Posterior cingulate gyrus (tissue), 11 donors: ENCODE measurements at places on chromosomes 12 and 14.

DNA sequence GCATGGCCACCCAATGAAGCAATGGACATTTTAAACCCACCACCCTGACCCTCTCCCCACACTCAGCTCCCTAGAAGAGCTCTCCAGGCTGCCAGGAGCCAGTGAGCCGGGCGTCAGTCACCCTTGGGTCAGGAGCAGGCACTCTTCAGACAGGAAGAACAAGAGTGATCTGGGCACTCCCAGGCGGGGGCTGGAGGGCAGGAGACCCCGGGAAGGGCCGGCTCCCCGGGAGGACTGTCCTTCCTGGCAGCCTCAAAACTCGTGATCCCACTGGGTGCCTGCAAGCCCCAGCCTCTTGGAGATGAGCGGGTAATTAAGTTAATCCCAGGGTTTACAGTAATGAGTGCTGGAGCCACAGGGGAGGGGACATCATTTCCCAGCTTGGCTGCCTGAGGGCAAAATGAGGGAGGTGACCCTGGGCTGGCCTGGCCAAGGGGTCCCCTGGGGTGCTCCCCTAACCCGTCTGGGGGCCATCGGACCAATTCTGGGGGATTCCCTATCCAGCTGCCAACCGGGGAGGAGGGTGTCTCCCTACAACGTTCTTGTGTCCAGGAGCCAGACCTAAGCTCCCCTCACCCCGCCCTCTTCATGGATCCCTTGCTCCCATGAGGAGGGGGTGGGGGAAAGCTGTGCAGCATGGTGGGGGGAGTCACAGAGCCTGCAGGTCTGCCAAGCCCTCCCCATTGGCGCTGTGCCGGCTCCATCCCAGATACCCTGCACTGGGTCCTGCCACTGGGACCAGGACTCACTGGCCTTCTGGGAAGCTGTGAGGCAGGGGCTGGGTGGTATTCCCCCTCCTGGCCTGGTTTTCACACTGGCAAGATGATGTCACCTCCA, 59.2 kb downstream of the CCNK start:
- DNase-seq = no peak

DNA sequence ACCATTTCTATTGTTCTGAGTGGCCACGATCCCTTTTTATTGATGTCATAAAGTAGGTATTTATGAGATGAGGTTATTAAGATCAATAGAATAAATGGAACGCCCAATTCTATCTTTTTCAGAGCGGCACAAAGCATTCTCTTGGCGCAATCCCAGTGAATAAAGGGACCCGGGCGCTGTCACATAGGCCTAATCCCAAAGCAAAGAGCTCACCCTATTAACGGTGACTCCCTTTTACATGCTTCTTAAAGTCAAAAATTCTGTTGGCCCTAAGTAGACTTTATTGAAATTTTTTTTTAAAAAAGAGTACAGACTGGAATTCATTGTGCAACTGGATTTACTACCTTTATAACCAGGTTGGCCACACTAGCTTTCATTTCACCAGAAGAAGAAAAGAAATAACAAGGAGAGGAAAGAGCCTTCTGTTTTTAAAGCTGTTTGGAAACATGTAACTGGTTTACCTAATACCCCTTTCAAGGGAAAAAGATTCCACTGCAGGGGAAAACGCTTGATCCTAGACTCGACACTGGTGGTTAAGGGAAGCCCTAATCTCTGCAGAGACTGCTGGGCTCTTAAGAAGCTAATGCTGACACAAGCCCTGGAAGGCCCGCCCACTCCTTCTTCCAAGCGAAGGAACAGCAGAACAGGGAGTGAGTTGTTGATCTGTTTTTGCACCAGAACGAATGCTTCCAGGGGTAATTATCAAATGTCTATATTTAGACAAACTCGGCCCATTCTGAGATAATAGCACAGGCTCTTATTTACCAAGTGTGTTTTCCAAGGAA, 381.2 kb downstream of the BCL11B start:
- no peak for DNase-seq

DNA sequence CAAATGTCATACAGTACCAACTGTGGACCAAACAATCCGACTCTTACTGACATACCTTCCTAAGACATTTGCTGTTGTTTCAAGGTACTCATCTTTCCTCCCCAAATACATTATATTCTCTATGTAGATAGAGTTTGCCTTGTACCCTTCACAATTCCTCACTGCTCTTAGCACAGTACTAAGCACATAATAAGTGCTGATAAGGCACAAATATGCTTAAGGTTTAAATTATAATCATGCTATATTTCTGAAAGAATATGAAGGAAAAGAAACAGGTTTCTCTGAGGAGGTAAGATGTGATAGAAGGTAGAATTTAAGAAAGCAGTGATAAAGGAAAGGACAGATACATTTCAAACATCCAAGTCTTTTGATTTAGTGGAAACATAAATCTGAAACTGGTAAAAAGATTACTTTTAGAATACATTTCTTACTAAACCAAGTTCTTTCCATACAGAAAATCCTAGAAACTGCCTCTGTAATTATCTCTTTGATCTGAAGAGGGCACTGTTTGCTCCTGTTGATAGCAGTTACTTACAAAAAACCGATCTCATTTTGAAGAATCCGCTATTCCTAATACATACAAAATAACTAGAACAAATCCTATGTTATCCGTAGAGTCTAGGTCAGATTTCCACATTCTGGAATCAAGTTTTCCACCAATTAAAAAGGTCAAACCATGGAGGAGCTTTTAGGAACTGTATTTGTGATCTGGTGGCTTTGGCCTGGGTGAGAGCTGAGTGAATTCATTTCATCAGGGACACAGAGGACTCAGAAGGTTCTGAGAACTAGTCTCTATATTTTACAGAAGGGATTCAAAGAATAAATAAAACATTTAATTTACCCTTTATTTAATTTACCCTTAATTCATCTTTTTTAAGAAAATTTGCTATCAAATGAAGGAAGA, 311.9 kb downstream of the DAD1 start:
- DNase-seq = no peak

DNA sequence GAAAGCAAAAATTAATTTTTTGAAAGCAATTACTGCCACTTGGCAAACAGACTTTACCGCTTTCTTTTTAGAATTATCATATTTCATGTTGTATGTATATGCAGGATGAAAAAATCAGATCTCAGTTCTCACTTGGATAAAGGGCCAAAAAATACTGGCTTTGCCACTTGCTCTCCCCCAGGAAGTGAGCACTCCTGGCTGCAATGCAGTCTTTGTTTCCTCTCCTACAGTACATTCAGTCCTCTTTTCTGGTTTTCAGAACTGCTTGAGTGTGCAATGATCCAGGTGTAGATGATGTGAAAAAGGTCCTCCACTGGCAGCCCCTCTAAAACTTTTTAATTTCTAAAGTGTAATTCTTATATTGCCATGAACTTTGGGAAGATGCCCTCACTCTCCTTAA, 183.4 kb downstream of the SLC25A21 start:
- DNase-seq = no peak

- no peak for DNase-seq
These were observed 179.0 kb downstream of the SLC15A4 start for GRCh38 chr12:128644664-128645296.

- DNase-seq = no peak
These were observed 1613.4 kb upstream of the SEL1L start for GRCh38 chr14:83147006-83147405.

DNA sequence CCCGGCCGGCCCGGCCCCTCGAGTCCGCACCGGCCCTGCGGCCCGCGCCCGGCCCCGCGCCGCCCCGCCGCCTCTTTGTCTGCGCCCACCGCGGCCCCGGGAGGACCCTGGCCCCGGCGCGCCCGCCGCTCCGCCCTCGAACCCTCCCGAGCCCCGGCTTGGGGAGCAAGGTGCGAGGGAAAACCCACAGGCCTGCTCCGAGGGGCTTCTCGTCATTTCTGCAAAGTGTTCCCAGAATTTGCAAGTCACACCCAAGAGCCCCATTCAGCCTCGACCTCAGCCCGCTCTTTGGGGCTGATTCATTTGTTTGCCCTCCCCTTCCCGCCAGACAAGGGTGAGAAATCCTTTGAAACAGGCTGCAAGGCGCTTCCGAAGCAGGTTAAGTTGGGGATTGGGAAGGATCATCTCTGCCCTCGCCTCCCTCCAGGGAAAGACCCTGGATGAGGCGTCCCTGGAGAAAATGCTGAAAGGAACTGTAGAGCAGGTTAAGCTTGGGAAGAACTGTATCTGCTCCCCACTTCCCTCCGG, 325 bp upstream of the CLIP1 start:
- no peak for DNase-seq

DNA sequence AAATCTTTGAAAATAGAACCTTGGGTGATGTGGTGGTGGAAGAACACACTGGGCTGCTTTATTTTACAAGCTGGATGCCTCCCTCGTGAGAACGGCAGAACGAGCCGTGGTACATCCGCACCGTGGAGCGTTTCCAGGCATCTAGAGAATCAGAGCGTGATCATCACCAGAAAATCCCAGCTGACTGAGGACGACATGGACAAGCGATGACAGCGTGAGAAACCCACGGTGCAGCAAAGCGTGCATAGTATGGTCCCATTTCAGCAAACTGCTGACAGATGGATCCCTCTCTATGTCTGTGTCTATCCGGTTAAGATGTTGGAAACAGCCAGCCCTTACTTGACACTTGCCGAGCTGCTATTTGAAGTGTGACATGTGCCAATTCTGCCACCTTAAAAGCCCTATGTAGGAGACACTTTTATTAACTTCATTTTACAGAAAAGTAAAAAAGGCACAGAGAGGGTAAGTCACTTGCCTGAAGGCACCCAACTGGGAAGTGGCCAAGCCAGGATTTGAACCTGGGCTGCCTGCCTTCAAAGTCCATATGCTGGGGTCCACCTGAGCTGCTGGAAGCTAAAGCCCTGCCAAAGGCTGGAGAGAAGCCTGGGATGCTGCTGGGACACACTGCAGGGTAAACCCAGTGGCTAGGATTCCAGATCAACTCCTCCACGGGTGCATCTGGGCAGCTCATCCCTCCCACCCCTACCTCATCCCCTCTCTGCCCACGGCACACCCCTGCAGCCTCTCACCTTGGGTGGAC, 14.9 kb downstream of the SCARB1 start:
- DNase-seq = peak; percentile 54

DNA sequence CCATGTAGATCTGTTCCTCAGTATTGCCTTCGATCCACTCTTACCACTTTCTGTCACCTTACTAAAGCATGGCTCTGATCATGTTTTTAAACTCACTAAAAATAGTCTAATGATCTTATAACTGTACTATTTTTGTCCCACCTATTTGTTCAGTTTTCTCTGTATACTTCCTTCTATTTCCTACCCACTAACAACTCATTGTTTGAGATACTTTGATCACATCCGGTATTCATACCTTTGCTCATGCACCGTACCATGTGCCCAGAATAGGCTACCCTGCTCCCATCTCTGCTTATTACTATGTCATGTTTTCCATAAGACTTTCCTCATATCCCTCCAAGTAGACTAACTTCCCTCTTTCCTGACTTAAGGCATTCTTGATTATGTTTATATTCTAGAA, 128.6 kb downstream of the MED13L start:
- no peak for DNase-seq

- DNase-seq = no peak
These were observed 39.4 kb upstream of the E2F7 start for GRCh38 chr12:77104792-77105191.

DNA sequence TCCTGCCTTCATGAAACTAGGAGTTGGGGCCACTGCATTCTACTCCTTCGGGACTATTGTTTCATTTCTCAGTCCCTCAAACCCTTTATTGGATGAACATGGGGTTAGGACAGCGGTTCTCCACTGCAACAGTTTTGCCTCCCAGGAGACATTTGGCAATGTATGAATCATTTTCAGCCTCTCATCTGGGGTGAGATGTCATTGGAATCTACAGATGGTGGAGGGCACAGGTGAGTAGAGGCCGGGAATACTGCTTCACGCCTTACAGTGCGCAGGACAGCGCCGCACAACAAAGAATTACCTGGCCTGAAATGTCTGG, 649 bp upstream of the GNPNAT1 start:
- no peak for DNase-seq

DNA sequence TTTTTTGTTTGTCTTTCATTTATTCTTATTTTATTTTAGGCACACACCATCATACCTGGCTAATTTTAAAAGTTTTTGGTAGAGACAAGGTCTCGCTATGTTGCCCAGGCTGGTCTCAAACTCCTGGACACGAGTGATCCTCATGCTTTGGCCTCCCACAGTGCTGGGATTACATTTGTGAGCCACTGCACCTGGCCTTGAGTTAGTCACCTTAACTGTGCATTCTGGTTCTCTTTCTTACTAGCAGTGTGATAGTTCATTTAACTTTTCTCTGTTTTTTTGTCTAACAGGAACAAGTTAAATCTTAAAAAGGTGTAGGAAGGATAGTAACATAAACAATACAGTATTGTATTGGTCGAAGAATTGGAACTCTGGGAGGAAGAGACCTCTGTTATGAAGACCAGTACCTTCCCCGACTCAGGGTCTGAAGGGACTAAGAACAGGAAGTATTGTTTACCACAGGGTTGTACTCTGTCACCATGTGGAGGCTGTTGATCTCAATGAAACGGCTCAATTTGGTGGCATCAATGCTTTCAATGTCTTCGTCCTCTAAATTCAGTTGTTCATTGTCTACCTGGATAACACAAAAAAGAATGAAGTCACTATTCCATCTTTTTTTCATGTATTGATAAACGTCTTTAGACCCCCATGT, 17.7 kb downstream of the ERP27 start:
- no peak for DNase-seq

DNA sequence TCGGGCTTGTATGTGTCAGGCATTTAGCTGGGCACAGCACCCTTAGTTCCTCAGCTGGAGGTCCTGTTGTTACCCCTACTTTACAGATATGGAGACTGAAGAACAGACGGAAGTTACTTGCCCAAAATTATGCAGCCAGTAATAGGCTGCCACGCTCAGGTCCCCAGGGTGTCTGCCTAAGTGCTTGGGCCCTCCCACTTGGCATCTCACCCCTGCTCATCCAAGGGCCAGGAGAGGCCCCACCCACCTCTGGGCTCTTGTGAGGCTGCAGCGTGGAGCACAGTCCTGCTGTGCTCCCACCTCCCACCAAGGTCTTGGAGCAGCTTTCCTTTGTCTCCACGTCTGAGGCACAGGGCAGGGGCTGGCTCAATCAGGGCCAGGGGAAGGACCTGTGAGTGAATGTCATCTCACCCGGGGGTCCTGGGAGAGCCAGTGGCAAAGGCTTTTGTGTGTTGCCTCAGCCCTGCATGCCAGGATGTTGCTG, 64.6 kb downstream of the BEGAIN start:
- DNase-seq = no peak

DNA sequence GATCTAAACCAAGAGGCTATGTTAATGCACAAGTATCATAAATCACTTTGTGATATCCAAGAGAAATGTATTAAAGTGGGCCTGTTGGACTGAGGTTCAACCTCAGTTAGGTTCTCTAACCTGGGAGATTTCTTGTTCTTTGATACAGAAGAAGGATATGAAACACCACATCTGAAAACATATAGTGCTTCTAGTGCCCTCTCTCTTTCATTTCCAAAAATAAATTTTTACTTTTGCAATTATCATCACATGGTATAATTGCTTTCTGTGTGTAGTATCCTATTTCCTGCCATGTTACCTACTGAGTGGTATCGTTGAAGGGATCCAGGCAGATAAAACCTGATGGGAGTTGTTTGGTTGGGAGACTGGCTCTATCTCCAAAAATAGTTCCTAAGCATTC, 264.9 kb downstream of the CCER1 start:
- no peak for DNase-seq
